ENCODE measurements at places on chromosomes 12 and 14.

DNA sequence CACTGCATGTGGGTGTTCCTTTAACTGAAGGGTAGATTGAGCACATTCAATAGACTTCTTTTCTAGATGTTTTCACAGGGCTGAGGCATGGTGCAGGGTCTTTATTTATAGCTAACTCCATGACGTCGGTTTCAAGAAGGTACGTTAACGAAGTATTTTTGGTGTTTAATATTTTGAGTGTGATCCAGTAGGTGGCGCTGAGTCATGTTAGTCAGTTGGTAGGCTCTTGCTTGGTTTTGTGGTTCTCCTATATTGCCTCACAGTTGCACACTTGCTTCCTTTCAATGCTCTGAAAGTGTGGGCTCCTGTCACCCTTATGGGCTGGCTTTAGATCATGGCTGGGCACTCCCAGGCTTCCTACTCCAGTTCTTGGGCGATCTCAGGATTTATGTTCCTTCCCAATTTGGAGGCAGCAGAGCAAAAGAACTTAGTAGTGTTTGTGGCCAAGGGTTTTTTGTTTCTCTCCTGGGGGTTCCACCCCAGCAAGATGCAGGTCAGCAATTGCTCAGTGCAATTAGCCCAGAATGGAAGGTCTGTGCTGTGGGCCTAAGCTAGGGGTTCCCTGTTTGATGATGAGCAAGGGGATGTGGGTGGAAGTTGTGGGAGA is 471.6 kb upstream of the FOXG1 start:
- DNase-seq = no peak

DNA sequence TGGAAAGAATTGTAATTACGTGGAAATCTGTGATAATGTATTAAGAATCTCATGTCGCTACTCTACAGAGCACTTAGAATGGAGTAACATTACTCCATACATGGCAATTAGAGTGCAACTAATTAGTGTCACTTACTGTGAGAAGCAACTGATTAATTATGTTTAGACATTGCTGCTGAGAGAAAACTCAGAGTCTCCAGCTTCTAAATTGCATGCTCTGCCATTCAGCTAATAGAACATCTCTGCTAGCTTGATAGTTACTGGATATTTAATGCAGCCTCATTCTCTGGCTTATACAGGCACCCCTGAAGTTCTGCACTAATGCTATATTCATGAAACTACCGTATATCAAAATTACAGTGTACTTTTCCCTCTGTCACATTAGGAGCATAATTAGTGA is 338.4 kb downstream of the ADAMTS20 start:
- DNase-seq = no peak

- DNase-seq = no peak
Observed at GRCh38 chr12:114967151-114967550, 283.2 kb upstream of the TBX3 start.

- no peak for DNase-seq
Observed at GRCh38 chr12:79415746-79416435, 274.9 kb downstream of the PAWR start.

DNA sequence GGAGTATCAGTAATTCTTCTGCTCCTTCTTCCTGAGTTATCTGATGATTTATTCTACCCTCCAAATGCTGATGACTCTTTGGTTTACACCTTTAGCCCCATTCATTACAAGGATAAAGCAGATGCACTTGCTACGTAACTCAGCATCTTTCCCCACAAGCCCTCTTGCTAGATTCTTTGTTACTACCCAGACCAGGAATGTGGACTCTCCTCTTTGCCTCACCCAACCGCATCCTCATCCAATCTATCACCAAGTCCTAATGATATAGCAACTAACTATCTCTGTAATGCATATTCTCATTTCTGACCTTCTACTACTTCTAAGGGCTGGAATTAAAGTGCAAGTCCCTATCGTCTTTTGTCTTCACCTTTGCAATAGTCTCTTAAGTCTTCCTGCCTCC is 9.2 kb downstream of the KRT1 start:
- no peak for DNase-seq

DNA sequence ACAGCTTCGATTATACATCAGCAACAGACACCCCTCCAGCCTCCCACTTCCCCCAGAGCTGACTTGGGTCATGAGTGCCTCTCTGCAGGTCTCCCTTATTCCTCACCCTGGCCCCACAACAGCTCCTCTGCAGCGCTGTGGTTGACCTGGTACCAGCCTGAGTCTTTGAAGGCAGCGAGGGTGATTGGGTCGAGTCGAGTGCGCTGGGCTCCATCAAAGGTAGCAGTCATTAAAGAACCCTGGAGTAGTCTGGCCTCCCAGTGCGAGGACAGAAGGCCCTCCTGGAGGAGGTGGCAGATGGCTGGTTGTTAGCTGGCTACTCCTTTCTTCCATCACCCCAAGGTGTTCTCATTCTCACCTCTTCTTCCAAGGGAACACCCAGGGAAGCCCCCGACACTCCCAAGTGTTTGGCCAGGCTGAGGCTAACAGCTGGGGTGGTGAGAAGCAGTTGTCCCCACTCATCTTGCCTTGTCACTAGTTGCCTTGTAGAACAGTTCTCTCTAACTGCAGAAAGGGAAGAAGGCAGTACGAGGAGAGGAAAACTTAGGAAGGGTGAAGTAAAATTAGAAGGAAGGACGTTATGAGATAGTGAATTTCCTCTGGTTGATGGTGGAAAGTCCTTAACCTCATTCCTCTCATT is 2.7 kb downstream of the CIROP start:
- no peak for DNase-seq

GRCh38 chr12:28681980-28682379 is 467.1 kb upstream of the FAR2 start:
- DNase-seq = no peak

GRCh38 chr12:105233041-105233905 is 2.7 kb downstream of the APPL2 start:
- DNase-seq = no peak

- no peak for DNase-seq
Observed at GRCh38 chr14:44995196-44995595, 33.2 kb downstream of the TOGARAM1 start.

DNA sequence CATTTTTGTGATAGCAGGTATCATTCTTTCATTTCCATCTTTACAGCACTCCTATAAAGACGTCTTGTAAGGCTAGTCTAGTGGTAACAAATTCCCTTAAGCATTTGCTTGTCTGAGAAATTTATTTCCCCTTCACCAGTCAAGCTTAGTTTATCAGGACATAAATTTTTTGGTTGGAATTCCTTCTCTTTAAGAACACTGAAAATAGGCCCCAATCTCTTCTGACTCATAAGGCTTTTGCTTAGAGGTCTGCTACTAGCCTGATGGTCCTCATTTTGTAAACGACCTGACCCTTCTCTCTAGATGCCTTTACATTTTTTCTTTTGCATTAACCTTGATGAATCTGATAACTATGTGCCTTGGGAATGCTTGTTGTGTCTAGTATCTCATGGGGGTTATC is 20.3 kb downstream of the OLR1 start:
- no peak for DNase-seq

DNA sequence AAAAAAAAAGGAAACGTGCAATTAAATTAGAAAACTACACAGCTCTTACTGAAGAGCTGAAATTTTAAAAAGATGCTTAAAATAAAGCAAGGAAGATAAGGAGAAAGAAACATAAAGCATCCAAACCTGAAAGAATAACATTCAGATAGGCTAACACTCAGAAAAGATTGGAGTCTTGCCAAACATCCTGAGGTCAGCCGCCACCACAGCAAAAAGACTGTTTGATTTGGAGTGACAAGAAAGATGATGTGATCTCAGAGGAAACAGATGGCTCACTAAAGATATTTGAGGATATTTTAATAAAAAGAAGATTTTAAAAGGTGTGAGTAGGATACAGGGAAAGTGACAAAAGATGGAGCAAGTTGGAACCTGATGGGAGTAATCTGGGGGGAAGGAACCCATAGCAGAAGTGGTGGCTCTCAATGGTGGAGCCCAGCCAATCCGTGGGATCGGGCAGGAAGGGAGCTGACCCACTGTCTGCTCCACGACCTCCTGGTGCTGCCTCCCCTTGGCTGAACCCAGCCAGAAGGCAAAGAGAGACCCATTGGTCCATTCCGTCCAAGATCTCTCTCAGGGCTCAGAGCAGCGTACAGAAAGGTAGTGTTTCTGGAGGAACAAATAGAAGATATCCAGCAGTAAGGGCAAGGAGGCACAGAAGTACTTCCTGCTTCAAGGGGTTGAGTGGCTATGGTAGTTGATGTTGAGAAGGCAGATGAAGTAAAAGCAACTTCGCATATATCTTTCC is 469.6 kb downstream of the RGS6 start:
- DNase-seq = no peak

DNA sequence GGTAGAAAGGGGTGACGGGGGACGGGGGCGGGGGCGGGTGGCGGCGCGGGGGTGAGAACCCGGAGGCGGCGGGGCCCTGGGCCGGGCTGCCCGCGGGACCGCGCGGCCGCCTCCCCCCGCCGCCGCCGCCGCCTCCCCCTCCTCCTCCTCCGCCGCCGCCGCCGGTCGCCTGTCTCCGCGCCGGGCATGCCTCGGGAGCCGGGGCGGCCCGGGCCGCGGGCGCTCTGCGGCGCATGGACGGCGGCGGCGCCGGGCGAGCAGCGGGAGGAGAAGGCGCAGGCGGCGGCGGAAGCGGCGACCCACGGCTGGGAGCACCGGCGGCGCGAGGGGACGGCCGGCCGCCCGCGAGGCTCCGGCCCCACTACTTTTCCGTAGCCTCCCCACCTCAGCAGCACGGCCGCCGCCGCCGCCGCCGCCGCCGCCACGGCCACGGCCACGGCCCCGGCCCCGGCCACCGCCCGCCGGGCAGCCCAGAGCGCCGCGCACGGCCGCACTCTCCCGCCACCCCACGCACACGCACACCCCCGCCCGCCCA is at the start of gene NPAS3:
Gene NPAS3, plus strand, starts transcription at position 161 of the 535 bp plus-strand sequence.
- DNase-seq = no peak

- no peak for DNase-seq
Observed at GRCh38 chr14:20551606-20552005, 9.2 kb downstream of the RNASE9 start.

GRCh38 chr14:25826105-25826504 is 771.7 kb downstream of the NOVA1 start:
- no peak for DNase-seq

GRCh38 chr12:123655420-123655819 is 15.5 kb upstream of the TCTN2 start:
- no peak for DNase-seq

- no peak for DNase-seq
Observed at GRCh38 chr14:39452680-39453079, 20.4 kb upstream of the FBXO33 start.

- no peak for DNase-seq
Observed at GRCh38 chr14:69471916-69472315, 12.6 kb upstream of the PLEKHD1 start.

DNA sequence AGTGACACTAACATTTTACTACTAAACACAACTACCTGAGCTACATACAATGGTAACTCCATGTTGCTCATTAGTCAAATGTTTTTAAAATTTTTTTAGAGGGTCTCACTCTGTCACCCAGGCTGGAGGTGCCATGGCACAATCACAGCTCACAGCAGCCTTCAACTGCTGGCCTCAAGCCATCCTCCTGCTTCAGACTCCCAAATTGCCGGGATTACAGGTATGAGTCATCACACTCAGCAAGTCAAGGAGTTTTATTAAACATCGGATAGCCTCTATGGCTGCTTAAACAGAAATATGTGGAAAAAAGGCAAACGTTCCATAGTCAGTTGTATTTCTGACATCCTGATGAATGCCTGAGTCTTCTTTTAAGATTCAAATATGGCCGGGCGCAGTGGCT is 11.1 kb upstream of the NPFF start:
- DNase-seq = no peak

DNA sequence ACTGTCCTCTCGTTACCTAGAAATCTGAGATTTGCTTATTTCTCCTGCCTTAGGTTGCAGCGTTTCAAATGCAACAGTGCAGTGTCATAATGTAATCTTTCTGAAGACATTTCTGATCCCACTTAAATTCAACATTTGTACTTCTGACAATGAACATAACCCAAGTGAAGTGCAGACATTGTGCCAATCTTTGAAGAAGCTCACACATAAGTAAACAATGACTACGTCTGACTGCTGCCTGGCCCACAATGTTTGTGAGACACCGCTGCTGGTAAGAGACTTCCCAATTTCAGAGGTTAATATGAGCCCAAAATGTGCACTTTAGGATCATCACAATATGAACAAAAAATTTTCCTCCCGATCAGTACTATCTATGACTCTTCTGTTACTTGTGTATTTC is 84.6 kb upstream of the BCL2L14 start:
- DNase-seq = no peak

- DNase-seq = no peak
Observed at GRCh38 chr14:93892923-93893558, 34.1 kb upstream of the FAM181A start.

- DNase-seq = peak; percentile 18
Observed at GRCh38 chr12:46267825-46268582, 839 bp downstream of the SLC38A1 start.

DNA sequence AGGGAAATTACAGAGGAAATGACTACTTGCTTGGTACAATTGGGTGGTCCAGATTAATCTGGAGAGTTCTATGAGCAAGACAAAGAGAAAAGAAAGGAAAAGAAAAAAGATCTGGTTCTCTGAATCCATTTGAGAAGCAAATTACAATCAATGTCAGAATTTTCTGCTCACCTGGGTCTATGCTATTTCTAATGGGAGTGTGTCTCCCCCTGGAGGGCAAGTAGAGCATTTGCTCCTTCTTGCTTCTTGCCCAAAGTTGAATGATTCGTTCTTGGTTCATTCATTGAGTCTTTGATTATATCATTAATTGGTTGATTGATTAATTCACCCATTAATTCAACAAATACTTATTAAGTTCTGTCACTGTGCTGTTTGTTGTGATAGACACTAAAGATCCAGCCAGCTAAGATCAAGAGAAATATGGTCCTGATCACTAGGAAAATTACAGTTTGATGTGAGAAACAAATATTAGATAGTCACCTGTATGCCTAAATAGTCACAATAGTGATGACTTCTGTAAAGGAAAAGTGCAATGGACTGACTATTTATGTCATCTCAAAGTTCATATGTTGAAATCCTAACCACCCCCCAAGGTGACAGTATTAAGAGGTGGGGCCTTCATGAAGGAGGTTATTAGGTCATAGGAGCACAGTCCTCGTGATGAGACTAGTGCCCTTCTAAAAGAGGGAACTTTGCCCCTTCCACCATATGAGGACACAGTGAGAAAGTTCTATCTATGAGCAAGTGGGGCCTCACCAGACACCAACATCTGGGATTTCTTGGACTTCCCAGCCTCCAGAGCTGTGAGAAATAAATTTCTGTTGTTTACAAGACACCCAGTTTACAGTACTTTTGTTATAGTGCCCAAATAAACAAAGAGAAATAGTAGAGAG is 8.0 kb upstream of the ASB8 start:
- peak; percentile 35 for DNase-seq
